ENCODE measurements at places on chromosomes 16 and 17. TPM values are rescaled to one million over a fixed set of nuclear protein-coding genes. Genes with fewer than 3 reads are reported as not detected.

GRCh38 chr16:2511128-2511800, 2.5 kb upstream of the ATP6V0C start:
- peak; percentile 87 for DNase-seq

GRCh38 chr17:50986989-50987660, 121.0 kb upstream of the TOB1 start:
- no peak for DNase-seq

DNA sequence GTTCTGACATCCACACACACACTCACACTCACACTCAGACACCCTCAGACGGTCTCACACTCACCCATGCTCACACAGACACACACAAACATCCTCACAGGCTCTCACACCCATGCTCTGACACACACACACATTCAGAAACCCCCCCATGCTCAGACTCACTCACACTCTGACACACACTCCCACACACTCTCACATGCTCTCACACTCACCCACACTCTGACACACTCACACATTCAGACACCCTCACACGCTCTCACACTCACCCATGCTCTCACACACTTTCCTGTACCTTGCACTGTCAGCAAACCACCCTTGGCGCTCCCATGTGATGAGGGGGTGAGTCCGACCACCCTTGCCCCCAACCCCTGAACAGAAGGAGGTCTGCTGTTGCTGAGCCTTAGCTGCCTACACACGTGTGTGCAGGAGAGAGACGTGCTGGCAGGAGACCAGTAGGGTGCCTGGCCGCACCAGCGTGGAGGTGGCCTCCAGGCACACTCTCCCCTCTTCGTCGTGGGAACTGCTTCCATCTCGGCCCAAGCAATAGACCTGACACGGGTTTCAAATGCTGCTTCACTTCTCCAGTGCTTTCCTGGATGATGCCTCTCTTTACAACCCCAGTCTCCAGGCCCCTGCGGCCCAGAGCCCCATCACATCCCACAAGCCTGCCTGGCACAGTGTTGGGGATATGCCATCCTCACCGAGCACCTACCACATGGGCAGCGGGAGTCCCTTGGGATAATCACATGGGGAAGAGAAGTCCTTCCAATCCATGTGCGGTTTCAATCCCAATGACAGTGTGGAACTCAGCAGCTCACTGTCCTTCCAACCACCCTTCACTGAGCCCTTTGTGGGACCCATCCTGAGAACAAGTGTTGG, 267.8 kb upstream of the FOXF1 start:
- no peak for DNase-seq

DNA sequence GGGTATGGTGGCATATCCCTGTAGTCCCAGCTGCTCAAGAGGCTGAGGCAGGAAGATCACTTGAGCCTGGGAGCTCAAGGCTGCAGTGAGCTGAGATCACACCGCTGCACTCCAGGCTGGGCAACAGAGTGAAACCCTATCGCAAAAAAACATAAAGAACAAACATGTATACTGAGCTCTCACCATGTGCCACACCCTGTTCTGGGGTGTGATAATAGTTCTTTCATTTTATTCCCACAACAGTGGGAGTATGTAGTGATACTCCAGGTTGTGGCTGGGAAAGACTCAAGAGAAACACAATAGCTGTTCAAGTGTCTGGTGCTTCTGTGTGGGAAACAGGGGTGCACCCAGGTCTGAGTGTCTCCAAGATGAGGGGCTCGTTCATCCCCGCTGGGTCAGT, 90.7 kb downstream of the SOCS1 start:
- no peak for DNase-seq

Gene CCL4L2
- total RNA-seq, result 4.5 TPM

Gene C16orf96
- 0.32 TPM for total RNA-seq

All from upper lobe of right lung (tissue), 1 donor.